ENCODE measurements at places on chromosomes 3 and 15.

DNA sequence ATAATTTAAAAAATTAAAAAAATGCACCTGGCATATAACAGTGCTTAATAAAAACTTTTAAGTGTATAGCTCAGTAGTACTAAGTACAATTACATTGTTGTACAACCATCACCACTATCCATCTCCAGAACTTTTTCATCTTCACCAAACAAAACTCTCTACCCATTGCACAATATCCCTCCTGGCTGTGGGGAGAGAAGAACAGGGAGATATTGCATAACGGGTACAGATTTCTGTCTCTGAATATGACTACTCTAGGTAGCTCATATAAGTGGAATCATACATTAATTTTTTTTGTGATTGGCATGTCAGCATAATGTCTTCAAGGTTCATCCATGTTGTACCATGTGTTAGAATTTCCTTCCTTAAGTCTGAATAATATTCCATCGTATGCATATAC lies 91.0 kb upstream of the PLAAT1 start:
- DNase-seq, result no peak

DNA sequence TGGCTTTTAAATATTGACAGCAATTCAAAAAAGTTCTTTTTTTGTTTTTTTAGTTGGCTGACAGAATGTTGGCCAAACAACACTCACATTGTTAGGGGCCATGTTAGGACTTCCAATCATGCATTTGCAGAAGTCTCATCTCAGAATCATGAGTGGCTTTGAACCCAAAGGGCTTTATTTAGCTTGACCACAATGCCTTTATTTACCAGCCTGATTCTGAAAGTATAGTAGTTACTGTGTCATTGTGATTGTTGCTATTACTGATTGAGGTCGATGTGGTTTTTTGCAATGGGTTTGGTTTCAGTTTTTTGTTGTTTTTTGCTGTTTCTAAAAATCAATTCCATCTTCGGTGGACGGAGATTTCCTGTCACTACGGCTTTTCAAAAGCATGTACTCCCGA lies 7.2 kb downstream of the GLDN start:
- no peak for DNase-seq

GRCh38 chr3:134685929-134686802 lies 35.3 kb upstream of the KY start:
- peak; percentile 79 for DNase-seq

GRCh38 chr15:80475572-80475971 lies 71.4 kb downstream of the ARNT2 start:
- no peak for DNase-seq

- no peak for DNase-seq
Measured at GRCh38 chr3:151299006-151299405, 17.6 kb downstream of the GPR87 start.

- no peak for DNase-seq
Measured at GRCh38 chr15:96162322-96162721, 168.2 kb upstream of the NR2F2 start.

GRCh38 chr3:88084097-88084501 lies 25.0 kb downstream of the ZNF654 start:
- no peak for DNase-seq

- peak; percentile 54 for DNase-seq
Measured at GRCh38 chr3:60645801-60646200, 605.5 kb downstream of the FHIT start.

DNA sequence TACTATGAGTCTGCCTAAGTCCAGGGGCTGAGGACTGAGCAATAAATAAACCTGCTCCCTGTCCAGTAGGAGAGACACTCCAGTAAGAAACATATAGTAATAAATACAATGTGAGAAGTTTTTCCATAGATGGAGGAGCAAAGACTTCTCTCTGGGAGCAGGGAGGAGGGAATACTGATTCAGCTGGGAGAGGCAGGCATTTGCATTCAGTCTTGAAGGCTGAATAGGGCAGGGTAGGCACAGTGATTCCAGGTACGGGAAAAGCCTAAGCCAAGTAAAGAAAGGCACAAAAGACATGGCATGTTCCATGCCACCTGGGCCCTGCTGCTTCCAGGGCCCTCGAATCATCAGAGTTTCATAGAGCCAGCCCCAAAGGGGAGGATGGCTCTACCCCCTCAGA lies 59.6 kb upstream of the GLCE start:
- DNase-seq, result no peak

GRCh38 chr3:149806171-149806778 lies 6.7 kb upstream of the RNF13 start:
- no peak for DNase-seq

- DNase-seq, result no peak
Measured at GRCh38 chr3:167066977-167067786, 312.9 kb downstream of the ZBBX start.

- DNase-seq, result peak; percentile 71
Measured at GRCh38 chr3:15300323-15301078, 31.9 kb downstream of the SH3BP5 start.

GRCh38 chr3:113753376-113753985 lies 6.6 kb downstream of the ATP6V1A start:
- no peak for DNase-seq

DNA sequence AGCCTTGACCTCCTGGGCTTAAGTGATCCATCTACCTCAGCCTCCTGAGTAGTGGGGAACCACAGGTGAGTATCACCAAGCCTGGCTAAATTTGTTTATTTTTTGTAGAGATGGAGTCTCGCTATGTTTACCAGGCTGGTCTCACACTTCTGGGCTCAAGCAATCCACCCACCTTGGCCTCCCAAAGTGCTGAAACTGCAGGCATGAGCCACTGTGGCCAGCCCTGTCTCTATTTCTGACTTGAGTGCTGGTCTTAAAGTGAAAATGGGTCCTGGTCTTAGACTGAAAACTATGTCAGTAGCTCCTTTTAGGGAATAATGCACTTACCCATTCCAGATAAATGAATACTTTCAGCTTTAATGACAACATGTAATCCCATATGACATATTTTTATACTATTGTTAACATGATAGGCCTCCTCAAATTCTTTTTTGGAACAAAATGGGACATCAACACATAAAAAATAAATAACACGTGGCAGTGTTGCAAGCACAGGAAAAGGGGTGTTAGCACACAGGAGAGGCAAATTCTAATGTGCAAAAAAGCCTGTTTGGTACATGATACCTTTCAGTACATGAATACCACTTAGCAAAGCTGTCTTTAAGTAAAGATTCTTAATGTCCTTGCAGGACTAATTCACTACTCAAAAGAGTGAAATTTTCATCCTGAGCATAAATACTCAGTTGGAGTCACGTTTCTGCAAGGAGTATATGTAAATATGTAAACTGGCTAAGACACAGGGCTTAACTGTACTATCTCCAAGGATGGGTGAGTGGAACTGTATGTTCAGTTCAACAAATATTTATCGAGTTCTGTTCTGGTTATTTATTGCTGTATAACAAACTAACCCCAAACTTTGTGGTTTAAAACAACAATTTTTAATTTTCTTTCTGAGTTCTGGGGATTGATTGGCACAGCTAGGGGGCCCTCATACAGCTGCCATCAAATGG lies 194.7 kb downstream of the NR1D2 start:
- no peak for DNase-seq

GRCh38 chr3:82012775-82013174 lies 251.3 kb upstream of the GBE1 start:
- DNase-seq, result no peak

DNA sequence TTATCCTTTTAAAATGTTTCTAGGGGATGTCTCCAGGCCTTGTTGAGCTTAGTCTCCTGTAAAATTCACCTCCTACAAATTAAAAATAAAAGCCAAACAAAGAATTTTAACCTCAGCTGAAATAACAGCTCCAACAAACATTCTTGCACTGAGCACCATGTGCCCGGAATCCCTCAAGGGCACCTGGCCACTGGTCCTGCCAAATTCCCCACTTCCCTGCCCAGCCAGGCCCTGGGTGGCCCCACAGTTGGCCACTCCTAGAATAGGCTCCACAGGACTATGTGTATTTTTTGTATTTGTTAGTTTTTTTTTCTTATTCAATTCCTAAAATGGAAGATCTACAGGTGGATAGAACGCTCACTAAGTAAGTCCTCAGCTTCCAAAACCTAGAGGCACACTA lies 33.1 kb upstream of the PLA2G4E start:
- DNase-seq, result no peak

- no peak for DNase-seq
Measured at GRCh38 chr3:149474250-149474817, at the start of gene TM4SF4. TM4SF4 (plus strand) TSS chr3:149474697; CDS start chr3:149474878, 181 bp downstream.

GRCh38 chr3:119331661-119332060 lies 37.5 kb downstream of the ARHGAP31 start:
- DNase-seq, result peak; percentile 47

DNA sequence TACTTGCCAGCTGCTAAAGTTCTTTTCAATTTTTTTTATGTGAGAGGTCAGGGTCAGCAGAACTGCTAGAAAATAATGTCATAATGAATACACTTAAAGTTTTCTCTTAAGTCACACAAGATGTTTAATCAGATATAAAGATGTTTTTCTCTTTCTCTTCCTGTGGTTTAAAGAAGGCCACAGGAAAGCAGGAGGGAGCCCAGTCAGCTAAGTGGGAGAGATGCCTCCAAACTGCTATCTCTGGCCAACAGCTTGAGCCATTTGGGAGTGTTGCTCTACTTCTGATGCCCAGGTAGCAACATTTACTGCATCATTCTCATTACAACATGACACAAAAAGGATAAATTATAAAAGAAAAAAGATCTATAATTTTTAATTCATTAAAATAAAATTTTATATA lies 45.7 kb upstream of the NLGN1 start:
- DNase-seq, result no peak

Measured in AG10803 (cell line).